ENCODE measurements at places on chromosomes 3 and 15. TPM values are rescaled to one million over a fixed set of nuclear protein-coding genes. Genes with fewer than 3 reads are reported as not detected.

DNA sequence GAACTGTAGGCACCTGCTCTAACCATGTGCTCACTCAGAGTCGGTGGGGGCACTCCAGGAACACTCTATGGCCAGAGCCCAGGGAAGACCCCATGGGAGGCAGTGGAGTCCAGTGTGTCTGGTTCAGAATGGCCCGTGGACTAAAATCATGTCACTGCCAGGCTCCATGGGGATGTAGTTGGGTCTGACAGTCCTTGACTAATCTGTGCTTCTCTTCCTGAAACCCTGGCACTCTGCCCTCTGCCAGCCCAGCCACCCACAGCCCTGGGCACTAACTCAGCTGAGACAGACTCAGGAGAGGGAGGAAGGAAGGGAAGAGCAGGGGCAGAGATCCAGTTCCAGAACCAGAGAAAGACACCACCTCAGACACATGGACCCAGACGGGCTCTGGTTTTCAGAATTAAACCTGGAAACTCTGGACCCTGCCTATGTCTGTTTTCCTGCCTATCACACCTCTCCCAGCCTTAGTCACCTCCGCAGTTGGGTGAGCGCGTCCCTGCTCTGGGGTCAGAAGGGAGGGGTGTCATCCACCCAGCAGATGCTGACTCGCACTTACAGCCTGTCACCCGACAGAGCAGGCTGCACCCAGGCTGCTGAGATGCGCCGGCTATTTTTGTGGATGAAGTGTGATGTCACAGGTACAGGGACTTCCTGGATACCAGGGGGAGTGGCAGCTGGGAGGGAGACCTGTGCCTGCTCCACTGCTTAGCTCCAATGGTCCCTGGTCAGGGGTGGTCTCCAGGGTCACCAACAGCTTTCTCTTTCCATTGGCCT, 56.8 kb upstream of the INSYN1 start:
- DNase-seq = no peak

C3orf49 gene
- not detected for total RNA-seq

PEX5L gene
- total RNA-seq = 0.96 TPM

- no peak for DNase-seq
Measured at GRCh38 chr3:166190360-166190759, 353.1 kb upstream of the BCHE start.

DNA sequence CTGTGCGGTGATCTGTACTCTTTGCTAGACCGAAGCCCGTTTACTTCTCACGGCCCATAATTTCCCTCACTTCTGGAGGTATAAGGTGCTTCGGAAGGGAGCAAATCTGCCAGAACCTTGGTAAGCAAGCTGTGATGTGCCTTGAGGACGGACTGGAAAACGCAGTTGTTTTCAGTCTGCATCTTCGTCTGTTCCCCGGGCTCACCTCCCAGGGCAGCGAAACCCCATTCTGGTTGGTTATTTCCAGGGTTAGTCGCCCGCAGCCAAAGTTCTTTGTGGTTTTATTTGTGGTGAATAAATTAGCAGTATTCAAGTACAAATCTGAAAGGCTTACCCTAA, 401 bp downstream of the RAMAC start:
- no peak for DNase-seq

DLL4 gene
- 2.0 TPM for total RNA-seq

DNA sequence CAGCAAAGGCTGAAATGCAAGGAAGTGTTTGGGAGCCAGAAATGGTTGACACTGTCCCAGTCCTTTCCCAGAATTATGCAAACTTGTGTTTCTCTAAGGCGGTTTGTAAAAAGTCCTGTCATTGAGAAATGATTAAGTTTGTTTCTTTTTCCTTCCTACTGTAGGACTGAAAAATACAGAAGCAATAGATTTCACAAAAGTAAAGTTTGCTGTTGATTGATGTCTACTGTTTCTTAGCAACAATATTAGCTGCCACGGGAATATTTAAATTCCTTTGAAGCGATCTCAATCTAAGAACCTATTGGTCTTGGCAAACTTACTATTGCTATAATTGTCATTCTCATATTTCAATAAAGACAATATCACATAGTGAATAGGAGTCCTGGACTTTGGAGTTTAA, 100.7 kb upstream of the IL12A start:
- DNase-seq = no peak

LEO1 gene
- 32.7 TPM for total RNA-seq

DNA sequence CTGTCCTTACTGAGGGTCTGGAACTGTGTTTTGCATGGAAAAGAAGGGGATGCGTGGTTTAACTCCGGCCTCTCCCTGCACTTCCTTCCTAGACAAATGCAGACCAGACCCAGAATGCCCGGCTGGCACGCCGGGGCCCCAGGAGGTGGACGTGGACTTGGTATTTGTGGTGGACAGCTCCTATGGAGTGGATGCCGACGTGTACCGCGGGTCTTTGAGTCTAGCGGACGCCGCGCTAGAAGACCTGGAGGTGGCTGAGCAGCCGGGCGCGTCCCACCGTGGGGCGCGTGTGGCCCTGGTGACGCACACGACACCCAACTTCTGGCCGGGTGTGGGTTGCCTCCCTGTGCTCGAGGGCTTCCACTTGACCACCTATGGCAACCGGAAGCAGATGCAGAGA, 81.8 kb upstream of the COL6A5 start:
- DNase-seq = no peak

DNA sequence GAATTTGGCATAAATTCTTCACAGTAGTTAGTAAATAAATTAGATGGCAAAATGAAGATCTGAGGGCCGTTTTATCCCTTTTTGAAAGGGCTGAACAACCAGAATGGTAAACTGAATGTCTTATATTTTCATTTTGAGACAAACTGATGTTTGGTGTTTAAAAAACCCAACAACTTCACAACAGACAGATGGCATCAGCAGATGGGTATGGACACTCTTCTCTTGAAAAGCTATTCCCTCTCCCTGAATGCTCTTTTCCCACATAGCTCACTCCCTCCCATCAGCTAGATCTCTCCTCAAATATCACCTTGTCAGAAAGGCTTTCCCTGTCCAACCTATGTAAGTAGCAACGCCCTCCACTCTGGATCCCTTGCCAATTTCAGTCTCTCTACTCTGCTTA, 33.3 kb downstream of the EMC4 start:
- DNase-seq = no peak

PP2D1 gene
- not detected for total RNA-seq

- DNase-seq = no peak
Measured at GRCh38 chr3:11389386-11390268, 117.4 kb downstream of the ATG7 start.

CYP19A1 gene
- total RNA-seq = not detected

RGMA gene
- 205 TPM for total RNA-seq

- no peak for DNase-seq
Measured at GRCh38 chr15:45802140-45802539, 167.3 kb downstream of the SQOR start.

RTP4 gene
- not detected for total RNA-seq

- DNase-seq = peak; percentile 43
Measured at GRCh38 chr15:75727851-75728715, 15.4 kb upstream of the CSPG4 start.

DNA sequence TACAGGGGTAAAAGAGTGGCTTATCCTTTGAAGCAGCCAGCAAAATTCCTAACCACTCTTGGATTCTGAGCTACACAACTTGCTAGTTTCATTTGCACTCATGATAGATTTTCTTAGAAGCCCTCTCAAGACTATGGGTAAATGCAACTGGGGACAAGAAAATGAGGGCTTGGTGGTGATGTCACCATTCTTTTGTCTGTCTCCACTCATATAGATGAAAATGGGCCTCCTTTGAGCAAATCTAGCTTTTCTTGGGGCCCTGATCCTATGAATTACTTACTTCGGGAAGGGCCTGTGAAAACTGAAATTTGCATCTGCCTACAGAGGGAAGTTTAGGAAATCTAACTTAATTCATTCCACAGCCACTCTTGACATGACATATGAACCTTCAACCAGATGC, 486.3 kb downstream of the MAGI1 start:
- no peak for DNase-seq
